Hematopoietic multipotent progenitor cell treated with erythropoietin and hydrocortisone succinate and interleukin-3 and kit ligand, for 8 days (in vitro differentiated cells): ENCODE measurements at places on chromosomes 13 and 19.

GRCh38 chr19:55690769-55691545 is 15.9 kb downstream of the EPN1 start:
- DNase-seq: no peak

DNA sequence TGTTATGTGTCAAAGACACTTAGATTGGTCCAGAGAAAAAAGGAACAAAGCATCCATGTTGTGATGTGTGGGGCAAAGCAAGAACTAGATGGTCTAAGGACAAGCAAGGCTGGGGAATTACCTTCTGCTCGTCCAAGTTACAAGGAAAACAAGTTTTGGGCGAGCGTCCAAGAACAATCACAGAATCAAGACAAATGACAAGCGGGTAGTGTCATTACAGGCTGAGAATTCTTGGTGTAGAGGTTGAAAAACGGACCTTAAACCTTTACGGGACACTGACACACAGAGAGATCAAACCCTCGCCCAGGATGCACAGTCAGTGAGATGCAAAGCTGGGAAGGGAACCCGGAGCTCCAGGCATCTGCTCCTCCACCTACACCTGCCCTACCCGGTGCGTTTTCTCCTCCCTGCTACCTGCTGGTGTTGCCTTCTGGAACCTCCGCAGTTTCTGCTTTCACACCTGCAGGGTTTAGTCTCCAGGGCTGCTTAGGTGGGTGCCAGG is 515 bp upstream of the ZNF324B start:
- no peak for DNase-seq

DNA sequence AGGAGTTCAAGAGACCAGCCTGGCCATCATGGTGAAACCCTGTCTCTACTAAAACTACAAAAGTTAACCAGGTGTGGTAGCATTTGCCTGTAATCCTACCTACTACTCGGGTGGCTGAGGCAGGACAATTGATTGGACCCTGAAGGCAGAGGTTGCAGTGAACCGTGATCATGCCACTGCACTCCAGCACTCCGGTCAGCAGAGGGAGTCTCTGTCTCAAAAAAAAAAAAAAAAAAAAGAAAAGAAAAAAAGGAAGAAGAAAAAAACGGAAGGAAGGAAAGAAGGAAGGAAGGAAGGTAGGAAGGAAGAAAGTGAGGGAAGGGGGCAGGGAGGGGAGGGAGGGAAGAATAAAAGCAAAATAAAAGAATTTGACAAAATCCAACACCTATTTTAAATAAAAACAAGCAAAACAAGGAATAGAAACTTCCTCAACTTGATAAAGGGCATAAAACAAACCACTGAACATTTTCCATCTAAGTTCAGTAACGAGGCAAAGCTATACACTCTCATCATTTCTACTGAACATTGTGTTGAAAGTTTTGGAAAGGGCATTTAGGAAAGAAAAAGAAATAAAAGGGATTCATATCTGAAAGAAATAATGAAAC is 411.6 kb upstream of the SLITRK5 start:
- peak; percentile 6 for DNase-seq

- no peak for DNase-seq
Observed at GRCh38 chr19:5907241-5907640, 2.6 kb downstream of the VMAC start.

GRCh38 chr19:41868120-41868988 is 8.3 kb downstream of the RPS19 start:
- no peak for DNase-seq

- DNase-seq: peak; percentile 58
Observed at GRCh38 chr13:24834902-24835510, 71.0 kb downstream of the RNF17 start.

DNA sequence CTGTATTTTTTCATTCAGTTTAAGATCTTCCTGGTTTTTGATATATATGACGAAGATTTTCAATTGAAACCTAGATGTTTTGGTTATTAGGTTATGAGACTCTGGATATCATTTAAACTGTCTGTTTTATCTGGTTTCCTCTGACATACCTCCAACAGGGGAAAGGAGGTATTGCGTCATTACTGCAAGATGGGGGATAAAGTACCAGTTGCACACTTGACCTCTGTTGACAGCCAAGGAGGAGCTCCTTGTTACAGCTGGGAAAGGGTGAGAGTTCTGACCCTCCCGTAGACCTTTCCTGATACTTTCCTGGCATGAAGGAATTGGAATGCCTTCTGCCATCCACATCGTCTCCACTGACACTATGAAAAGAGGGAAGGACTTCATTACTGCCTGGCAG is 82.0 kb upstream of the SHISA2 start:
- DNase-seq: no peak

GRCh38 chr19:45981350-45981749 is 7.7 kb upstream of the NOVA2 start:
- DNase-seq: no peak

DNA sequence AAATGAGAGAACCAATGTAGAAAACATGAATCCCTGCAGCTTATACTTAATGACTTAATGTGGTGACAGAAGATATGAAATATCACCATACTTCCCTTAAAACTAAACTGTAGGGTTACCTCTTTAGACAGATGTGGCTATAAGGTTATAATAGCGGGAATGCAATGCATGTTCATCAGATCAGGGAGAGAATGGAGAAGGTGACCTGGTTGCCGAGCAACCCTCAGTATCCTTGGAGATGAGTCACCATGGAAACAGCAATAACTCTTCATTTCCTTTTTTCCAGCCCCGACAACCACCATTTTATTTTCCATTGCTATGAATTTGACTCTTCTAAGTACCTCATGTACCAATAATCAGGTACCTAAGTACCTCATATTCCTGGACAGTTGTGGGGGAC is 28.0 kb upstream of the ZNF835 start:
- no peak for DNase-seq

DNA sequence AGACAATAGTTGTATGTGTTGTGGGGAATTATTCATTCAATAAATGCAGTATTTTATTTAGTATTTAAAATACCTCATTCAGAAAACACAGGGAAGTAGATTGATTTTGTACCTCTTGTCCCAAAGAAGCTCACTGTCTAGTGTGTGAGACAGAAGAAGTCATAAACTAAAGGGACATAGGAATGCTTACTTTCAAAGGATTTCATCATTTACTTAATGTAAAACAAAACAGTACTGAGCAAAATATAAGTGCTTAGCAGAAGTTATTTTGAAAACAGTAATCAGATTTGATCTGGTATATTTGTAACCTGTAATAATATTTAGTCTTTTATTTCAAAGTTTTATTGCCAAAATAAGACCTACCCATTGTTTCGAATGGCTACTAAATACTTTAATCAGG is 117.9 kb downstream of the TDRD3 start:
- DNase-seq: no peak

DNA sequence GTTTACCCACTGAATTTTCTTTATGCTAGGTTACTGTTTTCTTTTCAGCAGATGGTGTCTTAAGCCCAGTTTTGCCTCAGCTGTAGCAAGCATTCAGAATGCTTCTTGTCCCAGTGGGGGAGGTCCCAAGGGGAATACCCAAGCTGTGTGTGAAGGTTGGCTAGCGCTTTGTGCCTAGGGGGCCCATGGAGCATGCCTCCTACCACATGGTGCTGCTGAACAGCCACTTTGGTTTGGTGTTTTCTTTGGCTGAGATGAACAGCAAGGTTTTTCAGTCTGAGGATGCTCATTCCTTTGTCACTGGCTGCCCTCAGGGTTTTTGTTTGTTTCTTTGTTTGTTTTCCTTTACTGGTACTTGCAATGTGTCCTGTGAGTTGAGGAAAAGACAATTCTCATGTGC is 99.0 kb downstream of the PCDH20 start:
- no peak for DNase-seq

DNA sequence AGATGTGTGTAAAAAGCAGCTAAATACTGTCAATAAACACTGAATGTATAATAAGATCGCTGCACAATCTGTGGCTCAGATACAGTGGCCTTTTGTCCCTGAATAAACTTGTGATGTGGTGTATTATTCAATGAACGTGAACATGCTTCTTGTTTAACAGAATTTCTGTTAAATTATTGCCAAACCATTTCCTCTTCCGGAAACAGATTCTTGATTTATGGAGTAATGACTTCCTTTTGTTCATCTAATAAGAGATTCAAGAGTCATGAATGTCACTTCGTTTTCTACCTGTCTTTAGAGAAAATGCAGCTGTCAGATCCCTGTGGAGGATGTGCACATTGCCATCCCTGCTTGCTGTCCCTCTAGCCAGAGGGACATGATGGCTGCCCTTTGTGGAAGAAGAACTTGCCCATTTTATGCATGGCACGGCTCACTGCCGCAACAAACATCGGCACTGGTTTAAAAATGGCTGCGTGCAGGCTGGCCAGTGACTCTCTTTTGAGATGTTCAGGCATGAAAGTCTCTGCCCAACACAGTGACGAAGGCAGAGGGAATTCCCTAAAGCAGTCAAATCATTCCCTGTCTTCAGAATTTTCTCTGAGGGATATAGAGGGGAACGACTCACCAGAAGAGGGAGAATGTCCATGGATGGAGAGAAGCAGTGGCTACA is 3.1 kb upstream of the TNFSF13B start:
- DNase-seq: no peak

GRCh38 chr13:47110141-47110540 is 213.3 kb upstream of the HTR2A start:
- DNase-seq: no peak

DNA sequence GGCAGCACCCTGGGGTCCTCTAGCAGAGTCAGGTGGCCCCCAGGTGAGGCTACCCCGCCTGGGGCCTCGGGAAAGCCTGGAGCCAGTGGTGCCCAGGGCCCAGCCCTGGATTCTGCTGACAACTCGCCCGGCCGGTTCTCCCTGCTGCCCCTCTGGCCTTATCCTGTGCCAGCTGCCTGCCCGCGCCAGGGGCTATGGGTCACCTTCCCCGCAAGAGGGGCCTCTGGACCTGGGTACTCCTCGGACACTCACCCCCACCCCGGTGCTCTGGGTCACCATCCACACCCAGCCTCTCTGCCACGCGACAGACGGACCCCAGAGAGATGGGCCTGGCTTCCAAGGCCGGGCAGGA is 24.0 kb downstream of the ZBTB7A start:
- no peak for DNase-seq

DNA sequence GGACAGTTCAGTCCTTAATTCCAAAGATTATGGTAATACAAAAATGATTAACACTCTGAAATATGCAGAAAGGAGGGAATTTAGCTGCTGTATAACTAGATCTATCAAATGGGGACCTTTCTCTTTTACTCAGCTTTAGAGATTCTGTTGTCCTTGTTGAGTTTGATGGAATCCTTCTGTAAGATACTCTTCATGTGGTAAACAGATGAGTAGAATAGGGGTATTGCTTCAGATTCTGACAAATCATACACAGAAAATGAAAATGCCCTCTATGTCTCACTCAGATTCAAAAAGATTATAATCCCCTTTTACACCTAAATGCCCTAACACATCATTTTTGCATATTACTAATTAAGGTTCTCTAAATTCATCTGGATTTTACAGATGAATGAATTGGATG is 50.7 kb downstream of the ARHGAP35 start:
- no peak for DNase-seq

DNA sequence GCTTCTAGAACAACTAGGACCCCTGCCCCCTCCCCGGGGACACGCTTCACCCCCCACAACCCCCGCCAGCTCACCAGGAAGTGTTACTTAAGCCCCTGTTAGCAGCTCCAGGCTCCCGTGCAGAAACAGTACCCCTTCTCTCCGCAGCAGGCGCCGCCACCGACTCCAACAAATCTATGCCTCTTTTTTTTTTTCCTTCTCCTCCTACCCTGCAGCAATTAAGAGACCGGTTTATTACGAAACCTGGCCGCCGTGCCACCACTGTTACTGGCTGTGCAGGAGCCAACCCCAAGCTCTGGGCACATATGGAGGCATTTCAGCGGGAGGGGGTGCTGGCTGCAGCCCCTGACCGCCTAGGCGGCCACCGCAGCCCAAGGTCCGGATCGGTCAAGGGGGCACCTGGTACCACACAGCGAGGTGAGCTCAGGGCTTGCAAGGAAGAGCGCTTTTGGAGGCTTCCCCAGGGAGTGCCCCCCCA is 2.4 kb downstream of the GADD45B start:
- peak; percentile 56 for DNase-seq

DNA sequence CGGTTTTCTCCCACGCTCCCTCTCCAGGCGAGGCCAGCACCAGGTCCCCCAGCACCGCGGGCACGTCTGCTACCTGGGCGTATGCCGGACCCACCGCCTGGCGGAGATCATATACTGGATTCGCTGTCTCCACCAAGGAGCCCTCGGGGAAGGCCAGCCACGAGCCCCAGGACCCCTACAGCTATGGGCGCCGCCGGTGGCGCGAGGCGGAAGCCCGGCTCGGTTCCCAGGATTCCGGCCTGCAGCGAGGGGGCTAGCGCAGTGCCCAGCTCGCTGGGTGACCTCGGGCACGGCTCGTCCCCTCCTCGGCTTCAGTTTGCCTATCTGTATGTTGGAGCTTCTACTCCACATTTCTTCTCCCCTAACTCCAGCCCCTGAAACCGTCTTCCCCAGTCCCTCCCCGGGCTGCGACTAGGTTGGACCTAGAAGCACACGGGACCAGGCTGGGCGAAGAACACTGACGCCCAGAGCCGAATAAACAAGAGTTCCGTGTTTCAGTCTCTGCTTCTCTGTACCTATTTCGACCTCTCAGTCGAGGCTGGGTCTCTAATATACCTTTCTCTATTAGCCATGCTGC is 749 bp upstream of the CPT1C start:
- DNase-seq: no peak

GRCh38 chr19:48244281-48244680 is 11.4 kb downstream of the CARD8 start:
- DNase-seq: no peak

DNA sequence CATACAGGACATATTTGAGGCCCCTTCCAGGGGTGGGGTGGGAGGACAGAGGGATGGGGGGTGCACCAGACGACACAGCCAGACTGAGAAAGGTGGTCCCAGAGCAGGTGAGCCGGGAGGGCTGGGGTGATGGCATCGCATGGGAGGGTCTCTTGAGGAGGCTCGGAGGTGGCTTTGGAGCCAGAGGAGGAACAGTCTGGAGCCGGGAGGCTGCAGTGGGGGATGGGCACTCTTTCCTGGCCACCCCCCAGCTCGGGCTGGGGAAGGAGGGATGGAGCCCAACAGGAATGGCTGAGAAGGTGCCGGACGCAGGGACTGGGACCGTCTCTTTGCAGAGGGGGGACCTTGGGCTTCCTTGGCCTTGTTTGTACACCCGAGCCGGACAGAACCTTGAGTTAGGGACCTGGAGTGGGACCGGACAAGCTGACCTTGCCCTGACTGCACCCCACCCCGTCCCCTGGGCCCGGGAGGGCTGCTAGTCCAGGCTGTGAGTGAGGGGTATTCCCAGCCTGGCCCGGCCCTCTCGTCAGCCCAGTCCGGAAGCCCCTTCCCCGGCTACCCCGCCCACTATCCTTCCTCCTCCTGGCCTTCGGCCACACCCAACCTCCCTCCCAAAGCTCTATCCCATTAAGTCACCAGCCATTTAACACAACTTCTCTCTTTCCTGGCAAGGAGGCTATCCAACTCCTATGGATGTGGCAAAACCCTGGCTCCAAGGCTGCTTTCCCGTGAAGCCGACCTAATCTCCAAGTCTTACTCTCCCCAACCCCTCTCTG is 816 bp upstream of the TBXA2R start:
- DNase-seq: no peak

GRCh38 chr19:9295411-9295849 is 14.2 kb downstream of the ZNF699 start:
- DNase-seq: no peak
